CD4-positive, alpha-beta T cell treated with Interleukin-21 for 1 hour (primary cell): ENCODE measurements at places on chromosomes 4 and X.

DNA sequence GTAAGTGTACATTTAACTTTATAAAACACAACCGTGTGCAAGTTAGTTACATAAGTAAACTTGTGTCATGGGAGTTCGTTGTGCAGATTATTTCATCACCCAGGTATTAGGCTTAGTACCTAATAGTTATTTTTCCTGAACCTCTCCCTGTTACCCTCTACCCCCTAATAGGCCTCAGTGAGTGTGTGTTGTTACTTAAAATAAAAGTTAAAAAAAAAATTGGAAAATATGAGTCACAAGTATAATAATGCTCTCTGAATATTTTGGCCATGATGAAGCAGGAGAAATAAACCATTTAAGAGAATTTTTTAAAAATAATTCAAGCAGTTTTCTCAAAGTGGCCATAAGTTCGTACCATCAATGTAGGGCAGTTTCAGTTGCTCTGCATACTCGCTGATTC is 105.1 kb upstream of the GRID2 start:
- DNase-seq: no peak

- no peak for DNase-seq
Observed at GRCh38 chrX:111511477-111511876, at the start of gene SERTM2. Gene SERTM2, plus strand, starts transcription at chrX:111511645. Its CDS starts 7,213 bp downstream, at chrX:111518858.

- no peak for DNase-seq
Observed at GRCh38 chr4:25779021-25779420, 83.8 kb downstream of the SEL1L3 start.

GRCh38 chrX:139828033-139828432 is 104.8 kb downstream of the ATP11C start:
- no peak for DNase-seq

GRCh38 chr4:112978691-112979472 is 70.6 kb upstream of the ANK2 start:
- no peak for DNase-seq

DNA sequence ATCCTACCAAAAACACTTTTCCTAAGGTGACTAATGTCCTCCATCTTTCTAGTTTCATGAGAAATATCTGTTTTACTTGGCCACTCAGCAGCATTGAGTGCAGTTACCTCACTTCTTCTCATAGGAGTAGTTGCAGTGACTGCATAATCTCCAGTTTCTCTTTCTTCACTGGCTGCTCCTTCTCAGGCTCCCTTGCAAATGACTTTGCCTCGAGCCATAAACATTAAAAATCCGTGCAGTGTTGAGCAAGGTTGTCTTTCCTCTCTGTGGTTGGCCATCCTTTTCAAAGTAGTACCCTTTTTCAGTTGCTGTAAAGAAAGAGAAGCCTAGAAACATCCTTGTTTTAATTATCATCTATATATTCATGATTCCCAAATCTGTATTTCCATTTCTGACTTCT is 10.2 kb upstream of the PRKG2 start:
- no peak for DNase-seq

GRCh38 chr4:37320513-37321235 is 76.1 kb downstream of the NWD2 start:
- no peak for DNase-seq

DNA sequence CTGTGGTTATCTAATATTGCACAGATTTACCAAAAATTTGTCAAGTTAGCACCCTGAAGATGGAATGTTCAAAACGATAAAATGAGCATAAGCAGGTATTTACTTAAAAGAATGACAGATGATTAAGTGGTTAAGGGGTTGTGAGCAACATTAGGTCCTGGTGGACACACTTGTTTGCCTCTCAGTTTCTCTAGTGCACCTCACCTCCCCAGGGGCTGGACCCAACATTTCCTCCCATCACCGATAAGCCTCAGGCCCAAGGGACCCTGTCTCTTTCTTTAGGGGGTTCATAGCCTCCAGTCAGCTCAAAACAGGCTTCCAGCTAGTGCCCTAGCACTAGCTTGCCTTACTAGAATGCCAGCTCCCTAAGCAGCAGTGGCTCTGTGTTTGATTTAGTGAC is 88.0 kb downstream of the ATP11C start:
- DNase-seq: no peak
